ENCODE measurements at places on chromosomes 5 and 9.

GRCh38 chr5:173468821-173469251, 140.6 kb upstream of the STC2 start:
- DNase-seq: no peak

GRCh38 chr9:120557205-120557604, 22.8 kb downstream of the CDK5RAP2 start:
- no peak for DNase-seq

DNA sequence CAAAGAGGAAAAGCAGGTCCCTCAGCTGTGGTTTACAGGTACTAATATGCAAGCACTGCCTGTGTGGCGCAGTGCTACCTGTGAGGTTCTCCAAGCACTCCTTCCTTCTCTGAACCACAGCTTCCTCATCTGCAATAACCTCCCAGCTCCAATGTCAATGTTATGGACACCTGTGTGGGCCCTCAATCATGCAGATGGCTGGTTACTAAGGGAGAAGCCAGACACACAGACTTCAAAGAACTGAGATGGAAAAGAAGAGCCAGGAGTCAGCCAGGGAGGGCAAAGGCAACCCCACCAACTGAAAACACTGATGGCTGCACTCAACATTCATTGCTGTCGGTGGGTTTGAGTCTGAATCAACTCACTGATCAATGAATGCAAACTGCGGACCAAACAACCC, 77.7 kb downstream of the NR6A1 start:
- no peak for DNase-seq

GRCh38 chr9:38019731-38020130, 49.3 kb downstream of the SHB start:
- DNase-seq: no peak

DNA sequence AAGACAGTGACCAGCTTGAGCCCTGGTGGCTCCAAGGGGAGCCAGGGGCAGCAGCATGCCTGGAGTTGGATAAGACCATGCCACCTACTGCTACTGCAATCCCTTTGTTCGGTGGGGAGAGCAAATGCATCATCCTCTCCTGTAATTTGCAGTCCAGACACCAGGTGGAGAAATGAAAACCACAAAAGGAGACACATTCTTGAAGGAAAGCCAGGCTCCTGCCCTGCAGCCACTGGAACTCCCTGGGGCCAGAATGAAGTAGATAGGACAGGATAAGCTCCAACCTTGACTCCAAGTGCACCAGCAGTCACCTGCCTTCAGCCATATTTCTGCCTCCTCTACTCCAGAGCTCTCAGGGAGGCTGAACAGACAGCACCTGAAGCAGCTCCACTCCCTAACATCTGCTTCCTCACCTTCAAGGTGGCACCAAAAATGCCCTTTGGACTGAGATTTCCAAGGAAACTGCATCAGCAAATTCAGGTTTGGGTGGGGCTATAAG, 65.1 kb upstream of the IQGAP2 start:
- DNase-seq: peak; percentile 29

DNA sequence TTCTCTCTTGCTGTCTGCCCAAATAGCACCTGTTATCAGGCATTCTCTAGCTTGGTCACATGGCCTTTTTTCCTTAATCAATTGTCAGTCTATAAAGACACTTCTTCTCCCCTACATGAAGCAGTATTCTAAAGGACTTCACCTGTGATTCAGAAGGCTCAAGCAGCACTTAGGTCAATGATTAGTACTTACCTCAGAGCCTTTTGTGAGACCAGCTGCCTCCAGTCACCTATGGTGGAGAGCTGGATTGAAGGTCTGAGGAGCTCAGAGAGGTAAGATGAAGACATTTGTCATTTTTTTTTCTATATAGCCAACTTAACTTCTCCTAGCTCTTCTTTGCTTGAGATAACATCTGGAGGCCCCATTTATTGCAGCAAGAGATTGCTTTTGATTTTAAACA, 278.3 kb upstream of the PCSK5 start:
- no peak for DNase-seq

GRCh38 chr5:158123595-158123994, 264.6 kb upstream of the CLINT1 start:
- DNase-seq: no peak

- no peak for DNase-seq
These were observed 46.8 kb downstream of the GALNT12 start for GRCh38 chr9:98854266-98854665.

DNA sequence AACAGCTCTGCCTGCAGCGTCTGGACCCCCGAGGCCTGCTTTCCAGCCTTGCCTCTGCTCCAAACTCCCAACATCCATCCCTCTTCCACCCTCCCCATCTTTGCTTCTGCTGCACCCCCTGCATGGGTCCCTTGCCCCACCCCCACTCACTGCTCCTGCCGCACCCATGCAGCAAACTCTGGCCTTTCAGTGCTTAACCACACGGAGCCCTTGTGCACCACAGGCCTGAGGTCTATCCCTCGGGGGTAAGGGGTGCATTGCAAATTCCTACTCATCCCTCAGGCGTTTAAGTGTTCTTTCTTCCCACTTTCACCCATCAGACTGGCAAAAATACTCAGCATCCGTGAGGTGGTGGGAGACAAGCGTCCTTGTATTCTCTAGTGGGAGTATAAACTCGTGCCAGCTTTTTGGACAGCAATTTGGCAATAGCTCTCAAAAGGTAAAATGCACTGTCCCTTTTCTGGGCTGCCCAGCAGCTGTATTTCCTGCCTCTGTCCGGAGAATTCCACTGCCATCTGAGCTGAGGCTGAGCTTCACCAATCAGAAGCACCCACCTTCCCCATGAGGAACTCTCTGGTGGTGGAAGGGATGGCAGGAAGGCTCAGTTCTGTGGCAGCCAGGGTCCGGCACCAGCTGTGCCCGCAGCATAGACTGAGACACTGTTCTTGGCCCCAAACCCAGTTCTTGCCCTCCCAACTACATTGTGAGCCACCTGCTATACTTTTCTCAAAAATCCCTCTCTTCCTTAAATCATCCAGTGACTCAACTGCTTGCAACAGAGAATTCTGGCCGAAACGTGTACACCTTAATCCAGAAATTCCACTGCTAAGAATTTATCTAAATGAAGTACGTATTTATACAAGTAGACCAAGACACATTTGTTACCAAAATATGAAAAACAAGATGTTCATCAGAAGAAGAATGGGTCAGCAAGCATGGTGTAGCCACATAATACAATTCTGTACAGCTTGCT, 15.0 kb downstream of the PSMB7 start:
- no peak for DNase-seq

- no peak for DNase-seq
These were observed 444.2 kb upstream of the RIOK2 start for GRCh38 chr5:97627272-97627671.

- DNase-seq: no peak
These were observed 224.6 kb upstream of the PLPPR1 start for GRCh38 chr9:100803956-100804355.

DNA sequence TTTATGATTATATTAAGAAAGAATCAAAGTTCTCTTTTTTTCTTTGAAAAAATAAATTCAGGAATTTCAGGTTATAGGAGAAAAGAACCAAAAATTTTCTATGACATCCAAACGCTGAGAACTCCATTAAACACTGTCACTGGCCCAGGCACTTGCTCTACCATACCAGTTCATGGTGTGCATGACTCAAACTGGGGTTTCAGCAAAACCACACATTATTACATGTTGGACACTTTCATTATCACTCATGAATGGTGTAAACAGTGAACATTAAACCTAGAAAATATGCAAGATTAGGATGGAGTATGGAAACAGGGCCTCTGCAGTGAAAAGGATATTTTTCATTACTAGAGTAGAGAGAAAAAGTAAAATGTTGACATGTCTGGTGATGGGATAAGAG, 369.9 kb upstream of the FAM174A start:
- DNase-seq: no peak

DNA sequence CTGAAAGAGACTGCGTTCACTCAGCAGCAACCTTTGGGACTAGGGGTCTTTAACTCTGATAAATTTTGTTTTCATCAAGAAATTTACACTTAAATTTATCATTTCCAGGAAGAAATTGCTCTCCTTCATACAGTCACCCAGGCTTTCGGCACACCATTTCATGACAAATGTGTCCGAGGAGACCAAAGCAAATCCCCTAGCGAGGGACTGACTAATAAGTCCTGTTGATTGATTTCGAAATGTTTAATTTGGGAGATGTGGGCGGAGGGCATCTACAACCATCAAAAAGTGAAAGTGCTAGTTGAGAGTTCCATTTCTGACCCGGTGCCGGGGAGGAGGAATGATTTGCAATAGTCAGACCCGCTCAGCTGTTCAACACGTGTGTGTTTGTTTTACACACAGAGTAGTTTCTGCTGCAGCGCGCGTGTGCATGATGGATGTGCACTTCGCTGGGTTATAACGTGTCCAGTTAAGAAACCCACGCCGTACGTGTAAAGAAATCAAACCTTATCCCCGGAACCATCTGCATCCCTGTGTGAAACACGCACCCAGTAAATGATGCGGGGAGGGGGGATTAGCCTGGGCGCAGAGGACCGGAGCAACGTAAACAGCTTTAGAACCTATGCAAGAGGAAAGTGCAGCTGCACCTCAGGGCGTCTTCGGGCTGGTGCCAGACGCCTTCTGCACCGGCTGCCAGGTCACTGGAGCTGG, 845 bp upstream of the NR4A3 start:
- DNase-seq: peak; percentile 44

DNA sequence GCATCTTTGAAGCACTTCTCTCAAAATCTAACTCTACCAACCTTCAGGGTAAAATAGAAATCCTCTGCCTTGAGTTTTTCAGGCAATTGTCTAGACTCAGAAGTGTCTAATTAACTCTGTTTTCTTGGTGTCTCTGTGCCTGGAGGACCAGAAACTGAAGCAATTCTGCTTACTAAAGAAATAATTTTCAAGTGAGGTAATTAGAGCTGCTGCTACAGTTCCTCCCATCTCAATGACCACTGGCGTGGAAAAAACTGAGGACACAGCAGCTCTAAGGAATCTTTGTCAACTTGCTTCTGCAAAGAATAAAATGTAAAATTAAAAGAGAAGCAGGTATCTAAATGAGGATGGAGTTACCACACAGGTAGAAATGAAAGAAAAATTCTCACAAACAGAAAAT, 785.0 kb downstream of the PRELID2 start:
- DNase-seq: no peak

- DNase-seq: no peak
These were observed 416.9 kb downstream of the RAB3C start for GRCh38 chr5:58999804-59000203.

- DNase-seq: no peak
These were observed 30.8 kb upstream of the ACOT12 start for GRCh38 chr5:81424728-81425127.

GRCh38 chr9:136093346-136093986, 1.6 kb downstream of the NACC2 start:
- DNase-seq: no peak

DNA sequence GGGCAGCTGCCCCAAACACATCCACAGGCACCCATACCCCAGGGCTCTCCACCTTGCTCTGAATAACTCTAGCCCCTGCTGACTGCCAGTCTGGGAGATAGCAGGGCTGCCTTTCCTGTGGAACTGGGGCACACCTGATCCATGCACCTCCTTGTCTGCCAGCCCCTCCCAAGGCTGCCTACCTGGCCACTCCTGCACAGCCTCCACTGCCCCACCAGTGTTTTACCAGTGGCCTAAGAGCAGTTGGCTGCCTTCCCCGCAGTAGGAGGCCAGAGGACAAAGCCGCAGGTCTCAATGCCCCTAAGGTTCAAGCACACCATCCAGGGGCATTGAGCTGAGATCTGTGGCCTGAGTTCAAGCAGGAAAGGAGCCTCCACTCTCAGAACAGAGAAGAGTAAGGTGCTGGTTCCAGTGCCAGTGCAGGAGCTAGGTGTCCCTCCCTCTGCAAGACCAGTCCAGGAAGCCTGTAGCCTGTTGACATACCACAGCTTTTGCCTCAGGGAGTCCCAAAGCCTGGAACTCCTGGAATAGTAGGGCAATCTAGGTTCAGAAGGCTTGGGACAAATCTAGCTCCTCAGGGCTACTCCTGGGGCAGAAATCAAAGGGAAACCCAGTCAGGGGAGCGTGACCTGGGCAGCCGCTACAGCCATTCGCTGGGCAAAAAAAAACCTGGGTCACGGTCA, 514.5 kb upstream of the PTGER4 start:
- DNase-seq: no peak

GRCh38 chr5:163604013-163604412, 98.6 kb downstream of the MAT2B start:
- DNase-seq: no peak

- DNase-seq: no peak
These were observed 22.9 kb downstream of the TGFBI start for GRCh38 chr5:136051486-136052220.

DNA sequence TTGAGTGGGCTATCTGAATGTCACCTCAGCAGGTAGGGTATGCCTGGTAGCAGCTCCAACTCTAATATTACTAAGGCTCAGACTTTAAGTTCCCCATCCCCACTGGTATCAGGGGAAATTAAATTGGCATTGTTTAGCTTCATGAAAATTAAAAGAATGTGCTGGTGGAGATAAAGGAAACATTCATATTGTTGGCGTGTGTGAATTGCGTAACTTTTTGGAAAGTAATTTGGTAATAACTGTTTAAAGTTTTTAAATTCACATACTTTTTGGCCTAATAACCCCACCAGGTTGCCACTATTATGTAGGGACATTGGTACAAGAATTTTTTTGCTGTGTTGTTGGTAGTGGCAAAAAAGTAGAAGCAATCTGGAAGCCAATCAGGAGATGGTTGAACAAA, 29.4 kb downstream of the TNPO1 start:
- no peak for DNase-seq

- no peak for DNase-seq
These were observed 22.5 kb upstream of the S1PR3 start for GRCh38 chr9:88968799-88969198.

All from effector memory CD8-positive, alpha-beta T cell (primary cell).